ENCODE measurements at places on chromosomes 7 and 10.
A peak's percentile ranks its signal among the peaks of the same experiment; 100 is the strongest.

- DNase-seq: no peak
Observed at GRCh38 chr7:22718911-22719420, 8.0 kb upstream of the IL6 start.

GRCh38 chr7:104111271-104111670, 96.5 kb downstream of the ORC5 start:
- DNase-seq: no peak

DNA sequence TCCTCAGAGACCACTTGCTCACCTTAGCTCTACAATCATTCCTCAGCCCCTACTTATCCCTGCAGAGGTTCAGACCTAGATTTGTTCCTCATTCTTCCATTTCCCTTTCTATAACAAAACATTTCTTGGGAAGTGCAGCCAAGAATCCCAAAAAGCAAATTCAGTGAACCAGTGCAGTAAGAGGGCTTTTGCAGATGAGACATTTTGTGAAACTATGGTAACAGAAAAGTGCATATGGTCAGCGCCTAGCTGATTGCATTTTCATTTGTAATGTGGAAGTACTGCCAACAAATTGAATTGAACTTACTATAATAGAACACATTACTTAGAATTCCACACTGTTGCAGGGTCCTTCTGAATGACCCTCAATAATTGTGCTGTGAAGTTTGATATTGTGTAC, 18.6 kb downstream of the AGMO start:
- DNase-seq: no peak

DNA sequence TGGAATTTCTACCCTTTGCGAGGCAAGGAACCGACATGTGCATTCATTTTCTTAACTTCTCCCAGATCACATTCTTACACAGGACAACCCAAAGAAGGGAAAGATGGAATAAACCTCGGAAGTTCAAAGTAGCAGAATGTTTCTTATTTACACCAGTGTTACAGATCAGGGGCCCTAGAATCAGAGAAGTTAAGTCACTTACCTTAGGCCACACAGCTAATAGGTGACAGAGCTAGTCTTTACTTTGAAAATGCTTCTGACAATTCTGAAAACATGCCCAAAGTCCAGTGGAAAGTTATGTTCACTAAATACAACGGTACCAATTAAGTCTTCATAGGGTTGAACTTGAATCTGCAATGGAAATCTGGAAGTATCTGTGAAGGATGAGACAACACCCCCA, 437.7 kb downstream of the DPP6 start:
- no peak for DNase-seq

DNA sequence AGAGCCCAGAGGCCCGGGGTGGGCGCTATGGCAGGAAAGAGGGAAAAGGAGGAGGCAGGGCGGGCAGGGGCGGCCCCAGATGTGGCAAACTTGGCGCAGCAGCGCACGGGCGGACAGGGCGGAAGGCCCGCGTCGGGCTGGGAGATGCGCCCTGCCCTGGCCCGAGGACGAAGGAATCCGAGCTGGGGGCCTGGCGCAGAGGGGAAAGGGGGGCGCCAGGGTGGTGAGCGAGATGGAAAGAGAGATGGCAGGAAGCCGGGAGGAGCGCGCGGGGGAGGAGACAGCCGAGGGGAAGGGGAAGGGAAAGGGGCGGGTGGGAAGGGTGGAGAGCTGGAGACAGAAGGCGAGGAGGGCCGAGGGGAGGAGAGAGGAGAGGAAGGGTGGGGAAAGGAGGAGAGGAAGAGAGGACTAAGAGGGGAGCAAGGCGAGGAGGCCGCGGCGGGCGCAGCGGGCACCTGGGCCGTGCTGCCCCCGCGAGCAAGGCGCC, at the start of gene MARVELD1:
Gene MARVELD1 (plus strand): TSS at position 392 of the 487 bp plus-strand sequence. CDS start 147 bp downstream, outside the sequence.
- DNase-seq: peak; percentile 83

- DNase-seq: no peak
Observed at GRCh38 chr10:87585565-87586514, 73.8 kb upstream of the PAPSS2 start.

Data from H54 (cell line).